ENCODE measurements at places on chromosomes 7 and 10. TPM values are rescaled to one million over a fixed set of nuclear protein-coding genes. Genes with fewer than 3 reads are reported as not detected.
A peak's percentile ranks its signal among the peaks of the same experiment; 100 is the strongest.

DNA sequence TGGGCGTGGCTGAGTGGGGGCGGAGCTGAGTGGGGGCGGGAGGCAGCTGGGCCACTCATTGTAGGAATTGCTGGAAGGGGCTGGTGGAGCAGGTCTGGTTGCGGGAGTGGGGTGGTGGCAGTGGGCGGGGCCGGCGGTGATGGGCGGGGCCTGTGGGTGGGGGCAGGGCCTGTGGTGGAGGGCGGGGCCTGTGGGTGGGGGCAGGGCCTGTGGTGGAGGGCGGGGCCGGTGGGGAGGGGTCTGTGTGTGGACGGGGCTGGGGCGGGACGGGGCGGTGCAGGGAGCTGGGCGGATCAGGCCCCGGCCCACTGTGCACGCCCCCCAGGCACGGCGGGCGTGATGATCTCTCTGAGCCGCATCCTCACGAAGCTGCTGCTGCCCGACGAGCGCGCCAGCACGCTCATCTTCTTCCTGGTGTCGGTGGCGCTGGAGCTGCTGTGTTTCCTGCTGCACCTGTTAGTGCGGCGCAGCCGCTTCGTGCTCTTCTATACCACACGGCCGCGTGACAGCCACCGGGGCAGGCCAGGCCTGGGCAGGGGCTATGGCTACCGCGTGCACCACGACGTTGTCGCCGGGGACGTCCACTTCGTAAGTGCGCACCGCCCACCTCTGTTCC lies 14.0 kb downstream of the SLC29A4 start:
- H3K4me3 ChIP-seq: no peak overlapping the region
- no peaks in the 10 kb centered on the region for H3K27me3 ChIP-seq
- no peaks in the 10 kb centered on the region for H3K4me1 ChIP-seq

DNA sequence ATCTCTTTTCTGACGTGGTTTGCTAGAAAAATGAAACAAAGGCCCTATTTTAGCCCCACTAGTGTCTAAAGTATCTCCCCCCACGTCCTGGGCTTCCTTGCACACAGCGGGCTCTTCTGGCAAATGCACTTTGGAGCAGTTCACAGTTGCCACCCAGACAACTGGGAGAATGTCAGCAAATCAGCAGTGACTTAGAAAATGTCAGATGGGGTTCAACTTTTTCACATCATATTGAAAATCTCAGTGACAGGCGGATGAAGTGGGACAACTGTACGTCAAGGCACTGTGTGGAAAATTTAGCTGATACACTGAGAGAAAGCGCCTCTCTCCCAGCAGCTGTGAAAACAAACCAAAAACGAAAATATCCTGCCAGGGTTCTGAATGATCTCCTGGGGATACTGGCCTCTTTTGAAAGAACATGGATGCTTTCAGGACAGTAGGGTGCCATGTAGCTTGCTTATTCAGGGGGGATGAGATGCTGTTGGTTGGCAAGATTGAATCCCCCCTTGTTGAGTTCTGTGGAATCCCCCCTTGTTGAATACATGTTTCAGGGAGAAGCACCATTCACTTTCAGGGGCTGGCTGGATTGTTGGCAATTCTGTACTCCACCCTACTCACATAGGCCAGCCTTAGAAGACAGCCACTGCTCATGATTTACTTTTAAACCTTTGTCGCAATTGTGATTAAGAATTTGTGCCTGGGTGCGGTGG lies 372.8 kb upstream of the CELF2 start:
- no peaks in the 10 kb centered on the region for H3K27me3 ChIP-seq
- peak overlapping the region; percentile 58 for H3K27ac ChIP-seq
- peak overlapping the region; percentile 23 for H3K4me3 ChIP-seq
- peak; percentile 62 for DNase-seq
- peaks cover 4% of the 10 kb centered on the region for H3K4me1 ChIP-seq
- no peaks in the 10 kb centered on the region for H3K36me3 ChIP-seq

- peaks cover 2% of the 10 kb centered on the region for H3K27me3 ChIP-seq
- H3K27ac ChIP-seq: peak overlapping the region; percentile 19
- H3K4me1 ChIP-seq: peaks cover 14% of the 10 kb centered on the region
- DNase-seq: peak; percentile 79
- H3K36me3 ChIP-seq: no peaks in the 10 kb centered on the region
These were observed 21.2 kb downstream of the CYP3A4 start for GRCh38 chr7:99762680-99763327.

GRCh38 chr10:7794251-7795026 lies 6.5 kb downstream of the ATP5F1C start:
- H3K4me1 ChIP-seq: peaks cover 51% of the 10 kb centered on the region
- no peaks in the 10 kb centered on the region for H3K27me3 ChIP-seq
- H3K4me3 ChIP-seq: no peak overlapping the region
- peaks cover 15% of the 10 kb centered on the region for H3K36me3 ChIP-seq
- DNase-seq: no peak
- H3K27ac ChIP-seq: no peak overlapping the region

DNA sequence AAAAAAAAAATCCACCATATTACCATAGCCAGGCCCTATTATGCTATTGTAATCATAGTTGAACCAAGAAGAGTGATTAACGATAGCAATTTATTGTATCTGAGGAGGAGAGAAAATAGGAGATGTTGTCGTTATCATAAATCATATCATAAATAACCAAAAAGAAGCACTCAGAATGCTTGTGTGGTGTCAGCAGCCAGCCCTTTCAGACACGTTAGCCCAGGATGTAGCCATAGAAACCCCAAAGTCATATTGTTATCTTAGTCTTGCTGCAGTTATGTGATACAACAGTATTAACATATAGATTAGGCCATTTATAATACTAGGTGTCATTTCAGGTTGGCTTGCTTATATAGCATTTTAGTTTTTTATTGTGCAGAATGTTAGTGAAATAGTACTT lies 102.2 kb upstream of the GATA3 start:
- DNase-seq: no peak
- no peak overlapping the region for H3K4me3 ChIP-seq
- peaks cover 37% of the 10 kb centered on the region for H3K4me1 ChIP-seq
- no peaks in the 10 kb centered on the region for H3K27me3 ChIP-seq

PPIA gene
- 1,612 TPM for total RNA-seq

LAMB1 gene
- total RNA-seq: 410 TPM

CSGALNACT2 gene
- total RNA-seq: 37.7 TPM

TRUB1 gene
- total RNA-seq: 28.6 TPM

DPYSL4 gene
- 0.72 TPM for total RNA-seq

CYP3A5 gene
- under 0.01 TPM for total RNA-seq

GDF2 gene
- total RNA-seq: not detected

GIGYF1 gene
- 29.3 TPM for total RNA-seq

EBF3 gene
- 35.4 TPM for total RNA-seq

RGR gene
- total RNA-seq: not detected

CALCR gene
- total RNA-seq: not detected

LRRC61 gene
- 1.8 TPM for total RNA-seq

SKAP2 gene
- total RNA-seq: 19.5 TPM
